ENCODE measurements at places on chromosomes 16 and 17. TPM values are rescaled to one million over a fixed set of nuclear protein-coding genes. Genes with fewer than 3 reads are reported as not detected.
A peak's percentile ranks its signal among the peaks of the same experiment; 100 is the strongest.

OR3A3 gene
- total RNA-seq: not detected

MYO1C gene
- total RNA-seq: 48.7 TPM

SHCBP1 gene
- total RNA-seq: 6.6 TPM

SLC38A10 gene
- 36.7 TPM for total RNA-seq

SCGB1C2 gene
- total RNA-seq: not detected

GRCh38 chr16:84976644-84977400 lies 34.5 kb downstream of the ZDHHC7 start:
- H3K36me3 ChIP-seq: peaks cover 62% of the 10 kb centered on the region
- DNase-seq: peak; percentile 55
- no peak overlapping the region for H3K27ac ChIP-seq
- no peaks in the 10 kb centered on the region for H3K27me3 ChIP-seq

DNA sequence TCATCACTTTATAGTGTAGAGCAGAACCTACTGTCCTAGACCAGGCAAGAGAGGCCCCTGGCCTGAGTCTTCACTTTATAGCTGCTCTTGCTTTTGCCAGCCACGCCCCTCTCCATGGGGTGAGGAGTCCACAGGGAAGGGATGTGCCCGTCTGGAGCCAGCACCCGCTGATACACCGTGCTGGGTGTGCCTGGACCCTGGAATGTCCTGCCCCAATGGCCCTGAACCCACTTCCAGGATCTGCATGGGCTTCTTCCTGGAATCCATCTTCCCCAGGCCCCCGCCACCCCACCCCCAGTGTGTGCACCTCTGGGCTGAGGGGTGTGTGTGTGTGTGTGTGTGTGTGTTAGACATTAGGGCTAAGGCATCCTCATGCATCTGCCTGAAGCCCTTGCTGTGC lies 44.9 kb downstream of the MEOX1 start:
- DNase-seq: no peak
- H3K27ac ChIP-seq: no peak overlapping the region
- H3K4me1 ChIP-seq: peaks cover 34% of the 10 kb centered on the region
- no peak overlapping the region for H3K4me3 ChIP-seq

- no peak for DNase-seq
- H3K27me3 ChIP-seq: no peaks in the 10 kb centered on the region
- no peak overlapping the region for H3K4me3 ChIP-seq
Observed at GRCh38 chr17:78179372-78179771, 7.5 kb downstream of the TK1 start.

DNA sequence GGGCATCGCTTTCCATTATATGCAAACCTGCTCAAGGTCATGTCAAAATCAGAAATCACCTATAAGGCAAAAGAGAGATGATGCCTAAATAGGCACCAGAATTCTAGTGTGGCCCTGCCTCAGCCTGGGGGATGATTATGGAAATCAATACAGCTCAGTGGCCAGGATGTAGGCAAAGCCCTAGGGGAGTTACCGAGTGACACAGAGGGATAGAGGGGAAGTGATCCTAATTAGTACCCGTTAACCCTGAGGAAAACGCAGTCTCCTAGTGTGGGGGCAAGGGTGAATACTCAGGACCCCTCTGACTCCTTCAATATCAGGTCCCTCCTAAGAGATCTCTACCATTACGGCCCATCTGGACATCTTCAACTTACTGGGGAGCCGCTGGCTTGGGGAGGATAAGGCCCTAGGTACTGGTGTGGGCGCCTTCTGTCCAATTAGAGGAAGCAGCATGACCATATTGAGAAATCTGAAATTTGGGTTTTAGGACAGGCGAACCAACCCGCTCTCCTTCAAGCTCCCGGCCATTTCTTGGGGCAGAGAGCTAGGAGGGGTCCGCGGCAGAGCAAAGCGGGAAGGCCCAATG lies 725 bp downstream of the NT5C3B start:
- H3K4me1 ChIP-seq: peaks cover 15% of the 10 kb centered on the region
- no peak overlapping the region for H3K27ac ChIP-seq
- DNase-seq: no peak
- peak overlapping the region; percentile 88 for H3K4me3 ChIP-seq

DNA sequence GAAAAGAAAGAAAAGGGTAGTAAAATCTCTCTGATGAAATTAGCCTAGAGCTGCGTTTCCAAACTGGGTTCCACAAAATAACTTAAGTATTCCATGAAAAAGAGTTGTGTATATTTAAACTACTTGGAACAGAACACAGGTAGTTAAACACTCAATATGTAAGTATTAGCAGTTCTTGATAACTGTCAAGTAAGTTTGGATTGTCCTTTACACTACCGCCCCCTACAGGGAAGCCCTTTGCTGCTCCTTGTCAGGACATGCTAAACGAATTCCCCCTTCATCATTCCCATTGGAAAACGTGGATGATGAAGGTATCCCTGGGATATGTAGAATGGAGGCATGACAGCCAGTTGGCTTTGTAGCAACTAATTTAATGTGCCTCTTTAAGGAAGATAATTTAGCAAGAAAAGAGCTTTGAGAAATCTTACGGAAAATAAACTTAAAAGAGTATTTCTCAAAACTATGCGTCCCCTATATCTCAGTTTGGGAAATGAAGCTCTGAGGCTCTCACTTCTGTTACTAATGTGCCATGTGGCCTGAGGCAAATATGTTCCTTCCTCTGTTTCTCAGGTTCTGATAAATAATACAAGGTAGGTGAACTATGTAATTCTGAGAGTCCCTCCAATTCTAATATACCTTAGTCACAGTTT lies 18.8 kb downstream of the NCBP3 start:
- peak; percentile 62 for DNase-seq
- no peak overlapping the region for H3K4me3 ChIP-seq
- H3K27ac ChIP-seq: no peak overlapping the region
- H3K4me1 ChIP-seq: peaks cover 13% of the 10 kb centered on the region

DNA sequence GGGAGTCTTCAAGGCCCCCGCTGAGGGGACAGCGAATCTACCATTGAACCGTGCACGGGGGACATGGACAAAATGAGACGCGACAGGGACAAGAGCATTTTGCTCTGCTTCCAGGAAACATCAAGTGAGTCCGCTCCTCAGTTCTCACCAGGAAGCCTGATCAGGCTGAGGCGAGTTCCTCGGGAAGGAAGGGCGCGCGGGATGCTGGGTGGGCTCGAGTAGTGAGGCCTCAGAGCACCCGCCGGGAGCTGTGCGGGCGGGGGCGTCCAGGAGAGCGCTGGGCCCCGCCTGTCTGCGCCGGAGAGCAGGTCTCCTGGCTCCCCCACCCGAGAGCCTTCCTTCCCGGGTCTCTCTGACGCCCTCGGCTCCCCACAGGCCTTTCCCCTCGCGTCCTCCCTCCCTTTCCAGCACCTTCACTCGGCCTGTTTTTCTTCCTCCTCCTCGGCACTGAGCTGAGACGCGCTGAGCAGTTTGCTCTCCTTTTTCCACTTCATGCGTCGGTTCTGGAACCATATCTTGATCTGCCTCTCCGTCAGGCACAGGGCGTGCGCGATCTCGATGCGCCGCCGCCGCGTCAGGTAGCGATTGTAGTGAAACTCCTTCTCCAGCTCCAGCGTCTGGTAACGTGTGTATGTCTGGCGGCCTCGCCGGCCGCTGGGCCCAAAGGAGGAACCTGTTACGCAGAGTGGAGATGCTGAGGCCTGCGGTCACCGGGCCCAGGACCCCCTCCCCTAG lies 2.6 kb upstream of the HOXB5 start:
- DNase-seq: no peak
- peaks cover 28% of the 10 kb centered on the region for H3K4me1 ChIP-seq
- no peak overlapping the region for H3K4me3 ChIP-seq
- H3K27ac ChIP-seq: peak overlapping the region; percentile 31
- peaks cover 99% of the 10 kb centered on the region for H3K27me3 ChIP-seq

DNA sequence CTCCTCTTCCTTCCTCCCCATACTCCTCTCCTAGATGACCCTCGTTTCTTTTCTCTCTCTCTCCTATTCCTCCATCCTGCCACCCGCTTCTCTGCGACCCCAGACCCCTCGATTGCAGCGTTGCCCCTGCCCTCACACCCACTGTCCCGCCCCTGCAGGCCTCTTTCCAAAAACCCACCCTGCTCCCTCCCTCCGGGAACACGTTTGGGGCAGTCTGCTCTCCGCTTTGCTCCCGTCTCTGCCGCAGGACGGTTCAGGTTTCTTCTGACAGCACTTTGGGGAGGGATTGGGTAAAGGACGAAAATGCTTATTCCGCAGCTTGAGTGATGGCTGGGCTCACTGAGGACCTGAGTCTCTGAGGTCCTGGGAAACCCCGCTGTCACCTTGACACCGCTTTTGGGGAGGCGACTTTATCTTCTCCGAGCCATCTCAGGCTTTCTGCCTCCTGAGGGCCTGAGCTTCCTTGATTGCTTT lies 690 bp downstream of the NDE1 start:
- H3K4me1 ChIP-seq: peaks cover 12% of the 10 kb centered on the region
- H3K27me3 ChIP-seq: no peaks in the 10 kb centered on the region

GRCh38 chr16:5790512-5790911 lies 692.9 kb upstream of the EEF2KMT start:
- no peak for DNase-seq
- H3K36me3 ChIP-seq: no peaks in the 10 kb centered on the region
- H3K27ac ChIP-seq: no peak overlapping the region
- H3K27me3 ChIP-seq: no peaks in the 10 kb centered on the region
- no peak overlapping the region for H3K4me3 ChIP-seq
- H3K4me1 ChIP-seq: no peaks in the 10 kb centered on the region

GRCh38 chr16:60432472-60432871 lies 1603.8 kb downstream of the CDH8 start:
- H3K36me3 ChIP-seq: no peaks in the 10 kb centered on the region
- no peak overlapping the region for H3K27ac ChIP-seq
- no peaks in the 10 kb centered on the region for H3K4me1 ChIP-seq
- DNase-seq: no peak
- no peaks in the 10 kb centered on the region for H3K27me3 ChIP-seq
- no peak overlapping the region for H3K4me3 ChIP-seq

- H3K27ac ChIP-seq: no peak overlapping the region
- H3K4me3 ChIP-seq: no peak overlapping the region
- H3K36me3 ChIP-seq: no peaks in the 10 kb centered on the region
- no peaks in the 10 kb centered on the region for H3K27me3 ChIP-seq
- H3K4me1 ChIP-seq: peaks cover 31% of the 10 kb centered on the region
Observed at GRCh38 chr17:19391432-19391831, 4.4 kb upstream of the MFAP4 start.

DNA sequence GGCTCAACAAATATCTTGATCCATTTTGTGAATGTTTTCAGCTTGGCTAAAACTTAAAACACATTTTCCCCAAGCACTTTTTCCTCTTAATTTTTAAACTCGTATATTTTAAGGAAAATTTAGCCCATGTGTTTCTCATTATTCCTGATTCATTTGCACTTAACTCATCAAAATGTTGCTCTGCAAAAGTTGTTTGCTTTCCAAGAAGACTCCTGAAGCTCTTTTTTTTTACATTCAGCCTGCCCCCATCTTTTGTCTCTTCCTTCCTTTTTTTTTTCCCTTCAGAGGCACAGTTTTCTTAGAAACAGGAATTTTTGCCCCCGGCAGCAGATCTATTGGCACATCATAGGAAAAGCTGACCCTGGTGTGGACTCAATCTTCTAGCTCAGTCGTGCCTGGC lies 155.0 kb upstream of the SALL1 start:
- H3K27me3 ChIP-seq: no peaks in the 10 kb centered on the region
- H3K36me3 ChIP-seq: no peaks in the 10 kb centered on the region
- no peaks in the 10 kb centered on the region for H3K4me1 ChIP-seq
- H3K4me3 ChIP-seq: no peak overlapping the region
- DNase-seq: peak; percentile 73
- H3K27ac ChIP-seq: no peak overlapping the region

DNA sequence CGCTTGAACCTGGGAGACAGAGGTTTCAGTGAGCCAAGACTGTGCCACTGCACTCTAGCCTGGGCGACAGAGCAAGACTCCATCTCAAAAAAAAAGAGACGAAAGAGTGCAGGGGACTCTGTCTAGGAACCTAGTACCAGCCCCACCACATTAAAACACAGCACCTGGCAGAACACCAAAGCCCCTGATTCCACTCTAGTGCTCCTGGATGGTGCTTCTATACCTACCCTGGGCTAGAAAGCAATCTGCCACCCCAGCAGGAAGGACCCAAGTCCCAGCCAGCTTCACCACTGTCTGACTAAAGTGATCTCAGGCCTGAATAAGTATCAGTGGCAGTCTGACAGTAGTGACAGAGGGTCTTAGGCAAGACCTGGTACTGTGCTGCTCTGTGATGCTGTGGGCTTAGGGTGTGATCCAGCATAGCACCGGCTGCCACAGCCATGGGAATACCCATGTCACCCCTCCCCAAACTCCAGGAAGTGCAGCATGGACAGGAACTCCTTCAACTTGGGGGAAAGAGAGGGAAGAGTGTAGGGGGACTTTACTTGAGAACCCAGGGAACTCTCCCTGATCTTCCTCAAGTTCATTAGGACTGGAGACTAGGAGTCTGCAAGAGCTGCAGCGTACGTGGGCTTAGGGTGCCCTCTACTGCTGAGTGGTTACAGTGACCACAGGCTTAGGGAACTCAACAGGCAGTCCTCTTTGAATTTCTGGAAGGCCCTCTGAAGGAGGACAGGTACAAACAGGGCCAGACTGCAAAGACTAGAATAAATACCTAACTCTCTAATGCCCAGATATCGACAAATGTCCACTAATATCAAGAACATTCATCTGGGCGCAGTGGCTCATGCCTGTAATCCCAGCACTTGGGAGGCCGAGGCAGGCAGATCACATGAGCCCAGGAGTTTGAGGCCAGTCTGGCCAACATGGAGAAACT lies 30.0 kb upstream of the RNF43 start:
- no peaks in the 10 kb centered on the region for H3K36me3 ChIP-seq
- H3K27ac ChIP-seq: no peak overlapping the region
- no peaks in the 10 kb centered on the region for H3K27me3 ChIP-seq
- H3K4me3 ChIP-seq: no peak overlapping the region

DNA sequence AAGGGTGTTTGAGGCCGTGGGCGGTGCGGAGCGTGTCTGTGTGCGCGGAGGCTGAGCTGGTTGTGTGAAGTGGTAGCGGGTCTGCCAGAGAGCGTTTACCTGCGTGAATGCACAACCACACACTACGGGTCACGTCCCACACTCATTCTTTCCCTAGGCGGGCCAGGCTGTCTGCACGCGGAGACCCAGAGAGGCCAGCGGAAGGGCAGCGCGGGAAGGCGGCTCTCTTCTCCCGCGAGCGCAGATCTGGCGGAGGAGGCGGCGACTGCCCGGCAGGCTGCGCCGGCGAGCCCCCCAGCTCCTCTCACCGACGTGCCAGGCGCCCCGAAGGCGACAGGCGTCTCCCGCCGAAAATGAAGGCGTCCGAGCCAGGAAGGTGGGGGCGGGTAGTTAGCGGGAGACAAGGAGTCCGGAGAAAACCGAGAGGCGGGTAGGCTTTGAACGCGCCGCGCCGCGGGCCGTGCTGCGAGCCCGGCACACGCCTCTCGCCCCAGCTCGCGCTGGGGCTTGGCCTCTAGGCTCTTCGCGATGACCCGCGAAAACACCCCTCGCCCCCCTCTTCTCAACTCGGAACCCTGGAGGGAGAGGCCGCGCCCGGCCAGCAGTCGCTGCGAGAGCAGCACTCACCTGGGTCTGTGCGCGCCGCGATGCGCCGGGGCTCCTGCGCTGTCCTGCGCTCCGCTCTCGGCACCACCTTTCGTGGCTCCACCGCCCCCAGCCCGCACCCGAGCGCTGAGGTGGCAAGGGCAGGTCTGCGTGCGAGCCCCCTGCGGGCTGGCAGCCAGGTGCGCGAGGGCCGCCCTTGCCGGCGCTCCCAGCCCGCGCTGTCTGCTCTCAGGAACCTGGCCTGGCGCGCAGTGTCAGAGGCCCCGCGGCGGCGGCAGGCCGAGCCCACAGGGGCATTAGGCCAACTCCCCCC lies 2.0 kb upstream of the FOXF1 start:
- no peak overlapping the region for H3K27ac ChIP-seq
- peaks cover 96% of the 10 kb centered on the region for H3K27me3 ChIP-seq
- no peak overlapping the region for H3K4me3 ChIP-seq
- no peak for DNase-seq

All from muscle of leg (tissue), 16 donors.